Muscle of back (tissue), 13 donors: ENCODE measurements at places on chromosomes 6 and 20.
A peak's percentile ranks its signal among the peaks of the same experiment; 100 is the strongest.

- peak; percentile 45 for DNase-seq
Observed at GRCh38 chr20:18989736-18990474, 176.3 kb downstream of the SCP2D1 start.

GRCh38 chr6:130366107-130367005 lies 539 bp downstream of the TMEM200A start:
- peak; percentile 21 for DNase-seq

DNA sequence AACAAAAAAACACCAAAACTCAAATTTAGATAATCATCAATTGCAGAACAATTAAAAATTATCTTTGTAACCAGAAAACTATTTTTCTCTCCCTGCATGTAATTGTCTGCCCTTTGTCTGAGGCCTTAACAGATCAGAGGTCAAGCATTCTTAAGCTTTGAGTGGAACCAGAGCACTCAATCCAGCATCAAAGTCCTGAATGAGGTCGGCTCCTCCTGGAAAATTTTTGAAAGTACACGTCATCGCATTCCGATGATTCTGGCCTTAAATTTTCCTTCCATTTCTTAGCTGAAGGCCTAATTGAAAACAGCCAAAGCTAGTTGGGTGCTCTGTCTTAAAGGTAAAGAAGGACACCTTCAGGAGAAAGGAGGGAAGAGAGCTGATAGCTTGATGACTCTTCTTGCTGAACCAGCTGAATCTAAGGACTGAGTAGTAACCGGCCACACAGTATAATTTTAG lies 510.2 kb upstream of the SULF2 start:
- peak; percentile 90 for DNase-seq

GRCh38 chr6:19525673-19526072 lies 311.5 kb upstream of the ID4 start:
- peak; percentile 67 for DNase-seq

DNA sequence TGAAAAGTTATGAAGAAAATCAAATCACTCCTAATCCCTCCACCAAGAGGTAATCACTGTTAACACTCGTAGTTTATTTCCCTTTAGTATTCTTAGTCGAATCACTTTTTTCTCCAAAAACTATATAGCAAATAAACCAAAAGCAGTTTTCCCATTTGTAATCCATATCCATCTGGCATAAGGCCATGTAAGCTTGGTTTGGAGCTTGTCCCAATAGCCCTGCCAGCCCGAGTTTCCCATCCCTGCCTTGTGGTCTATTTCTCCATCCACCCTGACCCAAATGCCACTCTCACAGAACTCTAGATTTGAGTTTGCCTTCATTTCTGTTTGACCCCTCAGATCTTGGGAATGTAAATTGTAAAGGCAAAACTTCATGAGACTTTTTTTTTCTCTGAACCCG lies 71.8 kb upstream of the DSP start:
- DNase-seq, result no peak

DNA sequence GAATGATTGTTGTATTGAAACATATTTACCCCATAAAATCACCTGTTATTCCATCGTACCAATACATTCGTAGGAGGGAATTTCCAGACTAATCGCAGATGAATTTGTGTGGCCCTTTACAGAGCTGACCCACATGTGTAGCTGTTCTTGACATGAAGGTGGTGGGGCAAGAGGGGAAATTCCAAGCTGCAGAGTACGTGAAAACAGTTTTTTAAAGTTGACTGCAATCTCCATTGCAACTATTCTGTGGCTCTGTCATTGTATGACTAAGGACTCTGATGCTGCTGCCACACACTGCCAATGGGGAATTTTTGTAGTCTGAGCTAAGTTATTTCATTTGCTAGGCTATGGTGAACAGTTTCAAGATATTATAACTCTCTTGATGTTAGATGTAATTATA lies 46.4 kb upstream of the ADTRP start:
- no peak for DNase-seq

GRCh38 chr6:12228447-12229146 lies 61.6 kb upstream of the EDN1 start:
- DNase-seq, result no peak

- DNase-seq, result no peak
Observed at GRCh38 chr6:167840526-167841179, 13.9 kb downstream of the AFDN start.

DNA sequence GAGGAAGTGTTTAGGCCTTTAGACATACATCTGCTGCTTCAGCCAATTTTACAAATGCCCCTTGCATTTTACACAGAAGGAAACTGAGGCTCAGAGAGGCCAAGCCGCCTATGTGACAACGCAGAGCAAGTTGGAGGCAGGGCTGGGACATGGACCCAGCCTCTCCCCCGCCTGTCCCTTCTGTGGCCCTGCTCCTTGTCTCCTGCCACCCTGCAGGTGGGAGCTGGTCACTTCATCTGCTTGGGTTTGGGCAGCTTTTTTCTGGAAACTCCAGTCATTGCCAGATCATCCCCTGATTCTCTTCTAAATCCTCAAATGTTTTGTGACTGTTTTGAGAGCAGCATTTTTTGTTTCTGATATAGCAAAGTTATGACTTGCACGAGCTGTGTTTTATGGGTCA lies 68.9 kb downstream of the DLGAP4 start:
- DNase-seq, result no peak

GRCh38 chr20:41952166-41952565 lies 334.0 kb upstream of the CHD6 start:
- no peak for DNase-seq

- no peak for DNase-seq
Observed at GRCh38 chr20:60667641-60668040, 584.4 kb upstream of the CDH4 start.

DNA sequence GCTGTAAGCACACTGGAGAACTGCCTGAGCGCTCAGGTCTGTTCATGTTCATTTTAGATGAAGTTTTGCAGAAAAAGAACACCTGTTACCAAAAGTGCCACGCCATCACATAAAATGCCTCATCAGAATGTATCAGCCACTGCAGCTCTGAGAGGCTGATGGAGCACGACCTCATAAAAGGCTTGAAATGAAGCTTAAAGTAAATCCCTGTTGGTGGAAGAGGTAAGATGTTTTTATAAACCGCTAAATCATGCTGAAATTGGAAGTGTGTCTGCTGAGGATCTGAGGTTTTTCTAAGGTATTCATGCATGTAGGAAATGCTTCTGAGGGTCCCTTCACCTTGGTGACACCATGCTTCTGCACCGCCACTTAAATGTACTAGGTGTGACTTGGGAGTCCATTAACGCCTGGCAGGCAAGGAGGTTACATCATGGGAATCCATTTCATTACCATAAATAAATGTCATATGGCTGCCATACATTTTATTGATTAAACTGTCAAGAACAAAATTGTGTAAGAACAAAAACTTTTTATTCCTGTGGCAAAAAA lies 363.1 kb upstream of the AGPAT4 start:
- DNase-seq, result no peak

- DNase-seq, result no peak
Observed at GRCh38 chr20:20366551-20366875, 1.4 kb upstream of the INSM1 start.

GRCh38 chr6:10610289-10610688 lies 84.1 kb downstream of the C6orf52 start:
- no peak for DNase-seq

GRCh38 chr6:4518506-4518905 lies 257.7 kb upstream of the CDYL start:
- DNase-seq, result no peak

DNA sequence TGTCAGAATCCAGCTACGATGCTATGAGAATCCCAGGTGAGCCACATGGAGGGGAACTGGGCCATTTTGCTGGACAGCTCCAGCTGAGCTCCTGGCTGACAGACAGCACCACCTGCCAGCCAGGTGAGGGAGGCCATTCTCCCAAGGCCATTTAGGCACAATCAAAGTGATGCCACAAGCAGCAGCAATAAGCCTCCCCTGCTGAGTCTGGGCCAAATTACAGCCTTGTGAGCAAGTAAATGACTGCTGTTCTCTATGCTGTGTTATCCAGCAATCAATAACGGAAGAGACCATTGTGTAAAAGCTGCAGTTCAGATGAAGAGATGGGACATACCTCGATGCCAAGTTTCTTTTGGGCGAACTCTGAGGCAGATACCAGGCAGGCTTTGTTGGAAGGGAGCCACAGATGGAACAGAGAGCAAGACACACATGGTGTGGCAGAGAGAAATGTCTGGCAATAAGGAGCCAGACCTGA lies 14.0 kb upstream of the SCGN start:
- DNase-seq, result no peak

- DNase-seq, result no peak
Observed at GRCh38 chr20:21266191-21266536, 37.0 kb upstream of the XRN2 start.

- DNase-seq, result no peak
Observed at GRCh38 chr6:169956580-169956979, 205.2 kb downstream of the ERMARD start.

DNA sequence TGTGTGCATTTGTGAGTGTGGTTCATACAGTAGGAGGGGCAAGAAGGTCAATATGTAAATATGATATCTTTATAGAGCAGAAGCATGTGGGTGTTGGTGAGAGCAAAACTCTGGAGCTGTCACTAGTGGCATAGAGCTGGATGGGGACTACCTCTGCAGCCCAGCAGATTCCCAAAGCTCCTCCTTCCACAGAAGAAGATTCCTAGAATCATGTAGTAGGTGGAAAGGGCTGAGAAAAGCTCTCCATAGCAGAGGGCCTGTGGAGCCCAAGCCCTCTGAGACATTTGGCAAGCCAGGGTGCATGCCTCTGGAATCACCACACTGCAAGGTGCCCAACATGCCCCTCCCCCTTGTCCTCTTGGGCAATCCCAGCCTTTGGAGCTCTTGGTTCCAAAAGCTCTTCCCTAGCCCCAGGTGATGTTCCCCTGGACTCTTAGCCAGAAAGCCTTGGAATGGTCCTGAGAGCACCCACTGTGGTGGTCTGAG lies 233.2 kb downstream of the LRFN2 start:
- no peak for DNase-seq

DNA sequence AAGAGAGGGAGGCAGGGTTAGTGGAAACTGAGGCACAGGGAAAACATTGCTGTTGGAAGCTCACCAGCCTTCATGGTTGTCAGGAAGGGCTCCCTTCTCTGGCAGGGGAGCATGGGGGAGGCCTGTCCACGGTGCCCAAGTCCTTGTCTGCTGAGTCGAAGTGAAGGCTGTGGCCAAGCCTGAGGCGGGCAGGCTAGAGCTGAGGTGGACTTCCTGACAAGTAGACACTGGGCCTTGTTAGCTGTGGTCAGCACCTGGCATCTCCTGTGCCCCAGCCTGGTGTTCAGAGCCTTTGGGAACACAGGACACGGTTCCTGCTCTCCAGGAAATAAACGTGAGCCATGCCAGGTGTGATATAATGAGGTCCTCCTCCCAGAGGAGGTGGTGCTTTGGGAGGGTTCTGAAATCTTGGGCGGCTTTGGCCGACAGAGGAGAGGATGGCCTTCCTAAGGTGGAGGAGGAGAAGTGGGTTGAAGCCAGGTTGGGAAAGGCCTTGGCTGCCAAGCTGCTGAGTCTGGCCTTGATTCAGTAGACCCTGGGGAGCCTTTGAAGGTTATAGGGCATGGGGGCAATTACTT lies 138.4 kb upstream of the RNF24 start:
- no peak for DNase-seq

GRCh38 chr20:50216543-50217206 lies 26.0 kb downstream of the CEBPB start:
- DNase-seq, result no peak

GRCh38 chr20:40009542-40009941 lies 679.5 kb downstream of the MAFB start:
- no peak for DNase-seq

DNA sequence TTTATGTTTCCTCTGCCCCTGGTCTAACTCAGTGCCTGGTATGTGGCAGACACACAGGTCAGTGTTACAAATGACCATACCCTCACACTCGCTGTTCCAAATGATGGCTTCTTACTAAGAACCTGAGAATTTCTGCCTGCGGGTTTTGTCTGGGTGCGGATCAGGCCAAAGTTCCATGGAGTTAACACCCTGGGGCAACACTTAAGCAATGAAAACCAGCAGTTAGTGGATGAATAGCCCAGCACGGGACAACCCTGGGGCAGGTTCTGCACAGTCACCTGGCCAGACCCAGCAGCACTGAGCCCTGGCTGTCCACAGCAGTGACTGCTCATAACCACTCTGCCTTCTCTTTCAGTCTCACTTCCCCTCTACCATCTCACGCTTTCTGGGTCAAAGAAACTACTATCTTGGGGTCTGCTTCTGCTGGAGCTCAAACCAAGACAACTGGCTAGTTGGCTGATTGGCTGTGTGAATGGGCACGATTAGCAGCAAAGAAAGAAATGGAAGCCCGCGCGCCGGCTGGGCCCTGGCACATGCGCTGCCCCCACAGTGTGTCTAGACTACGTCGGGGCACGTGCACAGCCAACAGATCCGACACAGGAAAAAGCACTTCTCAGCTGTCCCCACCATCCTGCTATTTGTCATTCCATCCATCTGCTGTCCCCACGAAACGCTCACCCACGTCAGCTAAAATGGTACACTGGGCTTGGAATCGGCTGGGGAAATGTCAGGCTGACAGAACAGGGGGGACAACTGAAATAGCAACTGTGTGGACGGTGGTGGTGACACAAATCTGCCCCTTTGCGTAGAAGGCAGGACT lies 36.6 kb downstream of the MGME1 start:
- peak; percentile 25 for DNase-seq

DNA sequence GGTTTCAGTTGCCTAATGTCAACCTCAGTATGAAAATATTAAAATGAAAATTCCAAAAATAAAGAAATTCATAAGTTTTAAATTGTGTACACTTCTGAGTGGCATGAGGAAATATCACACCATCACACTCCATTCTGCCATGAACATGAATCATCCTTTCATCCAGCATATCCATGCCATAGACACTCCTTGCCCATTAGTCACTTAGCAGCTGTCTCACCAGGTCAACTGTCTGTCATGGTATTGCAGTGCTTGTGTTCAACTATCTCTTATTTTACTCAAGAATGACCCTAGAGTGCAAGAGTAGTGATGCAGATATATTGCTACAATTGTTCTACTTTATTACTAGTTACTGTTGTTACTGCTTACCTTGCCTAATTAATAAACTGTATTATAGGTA lies 712.4 kb downstream of the EPHA7 start:
- DNase-seq, result no peak
